Left renal pelvis (tissue), 4 donors: ENCODE measurements at places on chromosomes 6 and 20.

- no peak for DNase-seq
Observed at GRCh38 chr6:86683132-86683908, 254.0 kb upstream of the HTR1E start.

DNA sequence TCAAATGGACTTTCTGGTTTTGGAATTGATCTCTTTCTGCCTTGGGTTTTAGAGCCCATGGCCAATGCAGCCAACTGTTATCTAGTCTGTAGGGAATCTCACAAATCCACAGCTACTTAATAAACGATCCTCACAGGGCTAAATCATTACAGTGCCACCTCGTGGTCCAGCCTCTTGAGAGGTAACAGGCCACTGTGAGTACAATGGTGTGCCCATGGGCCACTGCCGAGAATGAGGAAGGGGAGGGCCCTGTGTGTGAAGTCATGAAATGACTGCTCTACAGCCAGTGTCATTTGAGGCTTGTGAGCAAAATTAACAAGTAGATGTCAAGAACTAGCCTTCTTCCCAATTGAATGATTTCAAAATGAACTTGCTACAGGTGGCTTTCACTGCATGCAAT lies 54.3 kb upstream of the GMPR start:
- no peak for DNase-seq

DNA sequence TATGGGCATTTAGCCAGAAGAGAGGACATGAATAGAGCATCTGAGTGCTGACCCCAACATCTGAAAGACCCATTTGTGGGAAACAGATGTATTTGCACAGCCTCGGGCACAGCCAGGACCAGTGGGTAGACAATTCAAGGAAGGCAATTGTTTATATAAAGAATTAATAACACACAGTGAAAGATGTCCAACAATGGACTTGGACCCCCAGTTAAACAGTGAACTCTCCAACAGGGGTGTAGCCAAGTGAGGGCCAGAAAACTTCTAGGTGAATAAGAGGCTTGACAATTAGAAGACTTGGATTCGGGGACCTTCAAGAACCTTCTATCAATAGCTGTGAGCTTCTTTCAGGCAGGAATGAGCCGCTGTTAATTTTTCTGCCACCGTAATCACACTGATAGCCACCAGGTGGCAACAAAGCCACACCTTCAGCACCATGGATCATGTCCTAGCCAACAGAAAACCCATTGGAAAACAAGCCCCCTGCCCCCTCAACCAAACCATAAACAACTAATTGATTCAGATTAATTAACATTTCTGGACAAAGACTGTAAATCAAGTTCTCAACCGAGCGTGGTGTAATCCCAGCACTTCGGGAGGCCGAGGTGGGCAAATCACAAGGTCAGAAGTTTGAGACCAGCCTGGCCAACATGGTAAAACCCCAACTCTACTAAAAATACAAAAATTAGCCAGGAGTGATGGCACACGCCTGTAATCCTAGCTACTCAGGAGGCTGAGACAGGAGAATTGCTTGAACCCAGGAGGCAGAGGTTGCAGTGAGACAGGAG lies 8.8 kb upstream of the SRSF6 start:
- DNase-seq, result no peak

GRCh38 chr20:54208548-54209176 lies 775 bp downstream of the PFDN4 start:
- DNase-seq, result no peak

- DNase-seq, result peak; percentile 47
Observed at GRCh38 chr6:3247255-3248146, 11.2 kb upstream of the PSMG4 start.

GRCh38 chr6:152378169-152378568 lies 259.0 kb downstream of the SYNE1 start:
- DNase-seq, result no peak

GRCh38 chr20:34377072-34377847 lies 14.2 kb downstream of the ITCH start:
- DNase-seq, result no peak

- no peak for DNase-seq
Observed at GRCh38 chr6:84921891-84922290, 157.5 kb upstream of the TBX18 start.

GRCh38 chr6:37818536-37819176 lies 871 bp upstream of the ZFAND3 start:
- no peak for DNase-seq
